ENCODE measurements at places on chromosomes 11 and 22.

GRCh38 chr11:79363861-79364378, 76.9 kb downstream of the TENM4 start:
- no peak for DNase-seq

- DNase-seq, result no peak
These were observed 532 bp upstream of the VSIG2 start for GRCh38 chr11:124752471-124753102.

- no peak for DNase-seq
These were observed 4.9 kb downstream of the NOL12 start for GRCh38 chr22:37690901-37691504.

DNA sequence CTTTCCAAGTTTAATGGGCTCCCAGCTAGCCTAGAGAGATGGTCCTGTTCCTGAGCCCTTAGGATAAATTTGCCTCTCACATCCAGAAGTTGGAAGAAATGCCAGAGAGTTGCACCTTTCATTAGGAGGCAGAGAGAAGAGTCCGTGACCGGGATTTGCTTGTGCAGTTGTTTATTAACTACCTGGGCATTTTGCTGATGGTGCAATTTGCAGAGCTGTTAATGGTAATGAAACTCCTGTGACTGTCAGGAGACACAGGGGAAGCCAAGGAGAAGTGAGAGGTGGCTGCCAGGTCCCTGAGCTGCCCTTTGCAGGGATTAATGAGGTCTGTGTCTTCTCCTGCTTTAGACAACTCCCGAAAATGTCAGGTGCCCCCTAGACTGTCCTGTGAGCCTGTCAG, 69.1 kb upstream of the B3GAT1 start:
- DNase-seq, result no peak

DNA sequence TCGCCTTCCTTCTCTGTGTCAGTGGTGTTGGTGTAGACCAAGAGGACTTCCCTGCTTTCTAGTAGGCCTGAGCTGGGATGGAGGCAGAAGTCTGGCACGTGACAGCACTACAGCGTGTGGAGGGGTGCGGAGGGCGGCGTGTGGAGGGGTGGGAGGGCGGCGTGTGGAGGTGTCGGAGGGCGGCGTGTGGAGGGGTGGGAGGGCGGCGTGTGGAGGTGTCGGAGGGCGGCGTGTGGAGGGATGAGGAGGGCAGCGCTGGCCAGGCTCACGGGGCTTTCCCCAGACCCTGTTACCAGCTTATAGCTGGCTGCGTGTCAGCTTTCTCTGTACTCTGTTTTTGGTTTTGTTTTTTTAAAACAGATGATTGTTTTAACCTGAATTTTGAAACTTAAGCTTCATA, 45.7 kb upstream of the CTTN start:
- no peak for DNase-seq

GRCh38 chr11:73236205-73236765, 18.2 kb downstream of the P2RY2 start:
- no peak for DNase-seq

DNA sequence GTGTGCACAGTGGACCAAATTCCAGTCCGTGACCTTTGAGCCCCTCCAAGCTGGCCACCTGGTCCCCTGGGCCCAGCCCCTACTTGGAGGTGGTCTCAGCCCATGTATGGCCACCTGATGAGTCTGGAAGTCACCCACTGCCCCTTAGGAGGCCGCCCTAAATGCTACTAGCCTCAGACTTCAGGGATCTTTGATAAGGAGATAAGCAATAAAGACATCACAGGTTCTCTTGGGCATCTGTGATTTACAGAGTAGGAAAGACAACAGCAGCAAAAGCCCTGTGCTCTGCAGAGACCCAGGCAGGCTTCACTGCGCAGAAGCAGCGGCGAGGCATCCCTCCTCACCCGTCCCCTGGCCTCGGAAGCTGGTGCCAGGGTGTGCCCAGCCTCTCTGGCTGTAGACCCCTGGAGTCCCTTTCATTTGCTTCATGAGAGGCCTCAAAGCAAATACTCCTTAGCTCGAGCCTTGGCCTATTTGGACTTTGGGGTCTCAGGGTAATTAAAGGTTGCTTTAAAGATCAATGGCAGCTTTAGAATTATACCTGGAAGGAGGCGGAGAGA, 360.1 kb downstream of the TBC1D22A start:
- no peak for DNase-seq

DNA sequence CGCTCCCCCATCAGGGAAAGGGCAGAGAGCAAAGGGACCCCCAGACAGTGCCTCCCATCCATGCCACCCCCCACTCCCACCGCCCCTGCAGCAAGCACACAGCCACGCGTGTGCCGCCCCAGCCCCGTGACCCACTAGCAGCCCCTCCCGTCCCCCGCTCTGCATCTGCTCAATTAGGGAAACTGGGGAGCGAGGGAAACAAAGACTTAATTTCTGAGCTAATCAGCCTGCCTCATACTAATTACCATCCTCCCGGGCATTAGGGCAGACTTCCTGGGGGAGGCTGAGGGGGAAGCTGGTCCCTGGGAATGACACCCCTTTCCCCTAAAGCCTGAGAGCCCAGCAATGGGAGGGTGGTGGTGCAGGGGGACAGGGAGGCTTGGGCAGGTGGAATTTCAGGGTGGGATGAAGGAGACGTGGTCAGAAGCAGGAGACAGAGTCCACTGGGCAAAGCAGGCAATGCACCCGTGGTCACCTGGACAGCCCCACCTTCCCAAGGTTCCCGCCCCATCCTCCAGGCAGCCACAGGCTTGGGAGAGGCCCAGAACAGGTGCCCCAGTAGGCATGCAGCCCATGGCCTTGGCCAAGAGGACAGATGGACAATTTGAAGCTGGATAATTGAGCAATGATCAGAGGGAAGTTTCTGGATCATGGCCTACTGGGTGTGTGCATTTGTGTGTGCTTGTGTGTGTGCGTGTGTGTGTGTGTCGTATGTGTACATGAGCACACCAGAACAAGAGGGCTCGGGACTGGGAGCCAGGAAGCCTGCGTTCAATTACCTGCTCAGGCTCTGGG, 20.6 kb downstream of the ELFN2 start:
- no peak for DNase-seq

DNA sequence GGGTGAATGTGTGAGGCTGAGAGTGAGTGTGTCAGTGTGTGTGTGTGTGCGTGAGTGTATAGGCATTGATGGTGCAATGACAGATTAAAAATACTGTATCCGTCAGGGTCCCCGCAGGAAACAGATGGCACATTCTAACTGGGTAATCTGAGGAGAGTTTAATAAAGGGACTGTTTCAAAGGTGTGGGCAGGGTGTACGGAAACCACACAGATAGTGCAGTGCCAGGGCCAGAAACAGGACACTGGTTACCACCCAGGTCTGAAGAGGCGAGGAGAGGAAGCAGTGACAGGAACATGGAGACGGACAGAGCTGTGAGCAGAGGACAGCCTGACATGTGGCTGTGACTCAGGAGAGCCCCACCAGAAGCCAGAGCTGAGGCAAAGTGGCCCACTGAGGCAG, 16.5 kb downstream of the P2RX3 start:
- DNase-seq, result no peak

GRCh38 chr11:122235615-122236014, 119.6 kb upstream of the BLID start:
- DNase-seq, result no peak

- DNase-seq, result peak; percentile 30
These were observed 77.0 kb downstream of the ZNF280B start for GRCh38 chr22:22431271-22432220.

- no peak for DNase-seq
These were observed 1.8 kb upstream of the SLC22A8 start for GRCh38 chr11:63017306-63017974.

DNA sequence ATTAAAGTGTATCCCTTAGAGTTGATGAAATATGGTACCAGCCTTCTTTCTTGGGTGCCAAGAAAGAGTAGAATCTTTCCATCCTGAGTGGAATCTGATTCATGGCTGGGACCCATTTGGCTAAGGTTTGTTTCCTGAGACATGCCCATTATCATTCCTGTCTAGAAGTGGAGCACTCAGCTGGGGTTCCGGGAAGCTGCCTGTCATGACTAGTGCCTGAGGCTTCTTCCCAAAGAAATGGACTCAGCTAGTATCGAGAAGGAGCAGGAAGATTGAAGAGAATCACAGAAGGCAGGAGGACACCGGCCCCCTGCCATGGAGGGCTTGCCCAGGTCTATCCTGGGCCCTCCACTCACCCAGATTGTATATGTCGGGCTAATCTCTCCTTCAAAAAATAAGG, 57.6 kb downstream of the KREMEN1 start:
- no peak for DNase-seq

DNA sequence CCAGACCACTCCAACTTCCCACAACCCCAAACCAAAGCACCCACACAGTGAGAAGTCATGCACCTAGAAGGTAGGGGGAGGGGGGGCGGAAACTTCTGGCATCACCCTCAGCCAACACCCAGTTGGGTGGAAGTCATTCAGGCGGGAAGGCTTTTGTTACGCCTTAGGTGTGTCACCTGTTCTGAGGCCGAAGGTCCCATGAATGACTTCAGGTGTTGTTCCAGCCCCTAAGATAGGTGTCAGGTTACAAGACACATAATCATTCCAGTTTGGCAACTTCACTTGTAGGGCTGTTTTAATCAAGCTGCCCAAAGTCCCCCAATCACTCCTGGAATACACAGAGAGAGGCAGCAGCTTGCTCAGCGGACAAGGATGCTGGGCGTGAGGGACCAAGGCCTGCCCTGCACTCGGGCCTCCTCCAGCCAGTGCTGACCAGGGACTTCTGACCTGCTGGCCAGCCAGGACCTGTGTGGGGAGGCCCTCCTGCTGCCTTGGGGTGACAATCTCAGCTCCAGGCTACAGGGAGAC, at the start of gene TMPRSS4:
Gene TMPRSS4, plus strand, starts transcription at position 325 of the 528 bp plus-strand sequence. CDS start 225 bp downstream, outside the sequence.
- DNase-seq, result no peak

GRCh38 chr11:70072861-70073755, 5.0 kb upstream of the ANO1 start:
- DNase-seq, result no peak

DNA sequence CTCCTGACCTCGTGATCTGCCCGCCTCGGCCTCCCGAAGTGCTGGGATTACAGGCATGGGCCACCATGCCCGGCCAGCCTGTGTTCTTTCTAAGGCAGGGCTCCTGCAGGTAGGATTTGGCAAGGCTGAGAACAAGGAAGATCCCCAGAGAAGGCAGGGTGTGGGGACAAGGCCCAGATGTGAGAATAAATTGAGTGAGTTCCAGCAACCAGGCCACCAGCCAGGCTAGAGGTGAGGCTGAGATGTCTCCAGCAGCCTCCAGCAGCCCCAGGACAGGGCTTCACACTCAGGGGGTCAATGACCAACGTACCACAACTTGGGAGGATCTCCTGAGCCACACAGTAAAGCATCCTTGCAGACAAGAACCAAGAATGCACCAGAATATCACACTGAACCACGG, 75.1 kb downstream of the BUD13 start:
- no peak for DNase-seq

DNA sequence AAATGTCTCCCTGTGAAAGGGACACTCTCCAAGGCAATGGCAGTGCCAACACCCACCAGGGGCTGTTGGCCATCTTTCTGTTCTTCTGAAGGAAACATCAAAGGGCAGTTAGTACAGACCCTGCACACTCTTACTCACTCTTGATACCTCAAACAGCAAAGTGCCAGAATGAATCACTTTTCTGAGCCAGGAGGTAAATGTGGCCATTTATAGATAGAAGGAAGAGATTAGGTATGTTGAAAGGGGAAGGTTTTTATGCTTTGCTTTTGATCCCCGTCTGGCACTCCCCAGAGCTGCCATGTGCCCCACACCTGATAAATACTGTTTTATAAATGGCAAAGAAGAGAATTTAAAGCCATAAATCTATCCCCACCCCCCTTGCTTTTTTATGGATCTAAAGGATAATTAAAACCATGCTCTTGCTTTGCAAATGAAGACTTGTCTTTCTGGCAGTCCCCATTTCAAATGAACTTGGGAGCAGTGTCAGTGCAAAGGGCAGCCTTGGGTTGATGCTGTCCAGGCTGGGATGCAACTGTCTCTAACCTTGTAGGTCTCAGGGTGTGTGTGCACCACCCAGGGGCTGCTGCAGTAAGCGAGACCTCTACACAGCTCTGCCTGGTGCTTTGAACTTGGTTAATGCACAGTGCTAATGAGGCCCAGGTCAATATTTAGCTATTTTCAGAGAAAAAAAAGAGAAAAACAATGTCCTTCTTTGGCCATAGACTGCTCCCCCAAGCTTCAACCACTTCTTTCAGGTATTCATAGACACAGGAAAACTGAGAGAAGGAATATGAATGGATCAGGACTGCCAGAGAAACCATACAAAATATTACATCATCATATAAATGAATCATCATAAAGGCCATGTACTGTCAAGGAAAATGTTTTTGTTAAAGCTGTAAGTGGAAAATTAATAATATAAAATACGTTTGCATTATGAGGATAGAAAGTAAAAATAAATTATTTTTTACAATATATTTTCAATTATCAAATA, 207.5 kb downstream of the ETS1 start:
- no peak for DNase-seq

- DNase-seq, result no peak
These were observed 147.8 kb upstream of the ARHGAP20 start for GRCh38 chr11:110859998-110860397.

GRCh38 chr11:119809346-119809745, 80.3 kb upstream of the NECTIN1 start:
- no peak for DNase-seq

DNA sequence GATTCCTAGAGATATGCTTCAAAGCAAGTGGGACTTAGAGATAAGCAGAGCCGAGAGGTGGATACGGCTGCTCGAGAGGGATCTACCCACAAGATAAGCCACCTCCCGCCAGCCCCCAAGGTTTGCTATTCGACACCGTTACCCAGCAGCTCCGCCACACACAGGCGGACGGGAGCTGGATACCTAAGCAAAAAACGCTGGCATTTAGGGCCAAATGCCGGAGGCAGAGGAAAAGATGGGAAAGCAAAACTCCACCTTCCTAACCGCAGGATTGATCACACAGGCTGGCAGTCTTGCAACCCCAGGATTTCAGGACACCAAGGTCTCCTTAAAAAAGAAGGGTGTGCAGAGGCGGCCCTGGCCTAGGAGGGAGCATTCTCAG, 709 bp downstream of the FTH1 start:
- no peak for DNase-seq

GRCh38 chr11:11980200-11980599, 28.2 kb downstream of the DKK3 start:
- no peak for DNase-seq

GRCh38 chr22:36775586-36775963, 344 bp downstream of the IFT27 start:
- DNase-seq, result no peak

GRCh38 chr22:22401381-22401780, 107.2 kb downstream of the ZNF280B start:
- DNase-seq, result no peak
